ENCODE measurements at places on chromosomes 6 and 20.

- no peak for DNase-seq
Measured at GRCh38 chr20:7703551-7703961, 236.7 kb downstream of the HAO1 start.

GRCh38 chr6:129455126-129455769 lies 254.7 kb downstream of the ARHGAP18 start:
- no peak for DNase-seq

DNA sequence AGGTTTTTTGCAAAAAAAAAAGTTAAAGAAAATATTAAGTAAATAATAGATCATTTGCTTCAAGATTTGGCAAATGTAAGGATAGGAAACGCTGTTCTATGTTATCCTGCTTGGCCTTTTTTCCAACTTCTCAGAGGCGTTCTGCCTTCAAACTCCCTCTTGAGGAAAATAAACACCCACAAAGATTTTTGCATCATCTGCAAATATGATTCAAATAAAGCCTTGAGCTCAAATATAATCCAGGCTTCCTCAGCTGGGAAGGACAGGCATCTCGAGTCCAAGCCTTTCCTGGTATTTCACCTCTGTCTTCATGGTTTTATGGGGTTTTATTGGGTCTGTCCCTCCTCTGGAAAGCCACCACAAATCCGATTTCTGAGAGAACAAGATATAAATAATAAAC lies 67.7 kb upstream of the PTPN1 start:
- no peak for DNase-seq

DNA sequence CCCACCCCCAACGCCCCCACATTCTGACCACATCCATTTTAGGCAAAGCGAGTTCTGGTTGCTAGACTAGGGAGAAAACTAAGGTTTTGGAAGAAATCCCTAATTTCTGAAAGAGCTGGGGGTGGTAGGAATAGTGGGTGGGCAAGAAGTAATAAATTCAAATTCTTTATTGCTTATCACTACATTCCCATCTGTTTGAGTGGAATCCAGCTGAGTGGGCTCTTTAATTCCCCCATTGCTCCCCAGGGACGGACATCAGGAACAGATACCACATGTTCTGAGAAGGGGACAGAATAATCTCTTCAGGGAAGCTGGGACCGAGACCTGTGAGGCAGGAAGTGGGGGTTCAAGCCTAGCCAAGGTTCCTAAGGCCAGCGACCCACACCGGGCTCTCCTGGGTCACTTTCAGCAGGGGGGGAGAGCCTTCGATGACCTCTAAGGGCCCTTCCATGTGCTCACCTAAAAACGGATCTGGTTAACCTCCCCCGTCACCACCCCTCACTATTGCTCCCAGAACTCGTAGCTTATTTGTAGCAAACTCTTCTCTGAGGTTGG lies 42.3 kb upstream of the MRPS10 start:
- DNase-seq = no peak

GRCh38 chr20:24972341-24972740 lies 20.2 kb downstream of the APMAP start:
- no peak for DNase-seq

DNA sequence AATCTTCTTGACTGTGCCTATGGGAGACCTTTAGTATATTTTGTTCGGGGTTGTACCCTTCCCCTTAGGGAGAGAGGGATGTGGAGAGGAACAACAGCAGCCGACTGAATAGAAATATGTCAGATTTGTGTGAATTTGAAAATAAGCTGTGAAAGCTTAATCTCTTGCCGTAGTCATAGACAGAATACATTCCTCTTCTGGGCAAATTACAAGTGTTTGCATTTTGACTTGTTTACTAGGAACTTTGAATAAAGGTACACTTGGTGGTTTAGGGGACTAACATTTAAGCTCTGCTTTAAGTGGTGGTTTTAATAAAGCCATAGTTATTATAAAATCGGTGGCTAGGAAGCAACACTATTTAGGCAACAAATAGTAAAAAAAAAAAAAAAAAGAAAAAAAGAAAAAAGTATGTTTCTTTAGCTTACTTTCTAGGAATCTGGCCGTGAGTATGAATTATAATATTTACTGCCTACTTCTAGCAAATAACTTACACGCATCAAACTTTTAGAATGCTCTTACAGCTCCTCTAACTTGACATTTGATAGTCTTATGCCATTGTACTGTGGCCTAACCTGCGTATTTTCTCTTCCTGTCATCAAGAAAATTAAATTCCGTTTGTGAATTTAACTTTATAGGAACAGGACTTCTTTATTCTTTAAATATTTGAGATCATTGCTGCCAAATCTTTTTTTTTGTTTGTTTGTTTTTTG lies 65.1 kb downstream of the ZBTB2 start:
- no peak for DNase-seq

DNA sequence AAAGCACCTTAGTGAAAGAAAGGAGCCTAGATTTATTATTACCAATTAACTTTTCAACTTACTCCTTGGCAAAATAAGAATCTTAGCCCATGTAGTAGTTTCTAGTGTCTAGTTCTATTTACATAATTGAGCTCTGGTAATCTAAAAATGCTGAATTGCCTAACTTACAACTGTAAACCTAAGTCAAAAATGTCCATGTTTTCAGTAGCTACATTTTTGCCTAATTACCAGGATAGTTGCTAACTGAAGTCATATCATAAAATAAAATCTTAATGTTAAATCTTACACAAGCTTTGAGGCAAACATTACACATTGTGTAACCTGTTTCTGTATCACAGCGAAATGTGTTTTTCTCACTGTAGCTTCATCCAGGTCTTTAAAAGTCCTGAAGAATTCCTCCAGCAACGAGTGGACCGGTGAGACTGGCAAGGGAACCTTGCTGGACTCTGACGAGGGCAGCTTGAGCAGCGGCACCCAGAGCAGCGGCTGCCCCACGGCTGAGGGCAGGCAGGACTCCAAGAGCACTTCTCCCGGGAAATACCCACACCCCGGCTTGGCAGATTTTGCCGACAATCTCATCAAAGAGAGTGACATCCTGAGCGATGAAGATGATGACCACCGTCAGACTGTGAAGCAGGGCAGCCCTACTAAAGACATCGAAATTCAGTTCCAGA lies 7.6 kb upstream of the CLDN20 start:
- no peak for DNase-seq

GRCh38 chr6:47743744-47744143 lies 38.1 kb upstream of the OPN5 start:
- DNase-seq = no peak

DNA sequence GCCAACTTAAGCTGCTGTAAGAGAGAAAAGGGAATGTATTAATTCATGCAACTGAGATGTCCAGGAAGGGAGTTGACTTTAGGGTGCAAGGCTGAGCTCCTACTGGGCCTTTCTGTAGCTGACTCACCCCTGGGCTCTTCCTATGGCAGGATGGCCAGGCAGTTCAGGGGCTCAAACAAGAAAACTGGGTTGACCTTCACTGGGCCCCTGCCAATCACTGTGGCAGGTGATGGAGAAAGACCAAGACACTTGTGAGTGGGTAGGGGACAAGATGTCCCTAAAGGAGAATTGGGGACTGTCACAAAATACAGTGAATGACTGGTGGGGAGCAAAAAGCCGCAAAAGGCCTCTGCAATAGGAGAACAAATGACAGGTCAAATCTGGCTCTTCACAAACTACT lies 21.5 kb upstream of the RALGAPA2 start:
- no peak for DNase-seq
